ENCODE measurements at places on chromosomes 6 and 20.

GRCh38 chr20:13338097-13338661 is 117.1 kb downstream of the ISM1 start:
- DNase-seq: no peak

- DNase-seq: no peak
Observed at GRCh38 chr20:37911261-37911660, 8.3 kb downstream of the VSTM2L start.

DNA sequence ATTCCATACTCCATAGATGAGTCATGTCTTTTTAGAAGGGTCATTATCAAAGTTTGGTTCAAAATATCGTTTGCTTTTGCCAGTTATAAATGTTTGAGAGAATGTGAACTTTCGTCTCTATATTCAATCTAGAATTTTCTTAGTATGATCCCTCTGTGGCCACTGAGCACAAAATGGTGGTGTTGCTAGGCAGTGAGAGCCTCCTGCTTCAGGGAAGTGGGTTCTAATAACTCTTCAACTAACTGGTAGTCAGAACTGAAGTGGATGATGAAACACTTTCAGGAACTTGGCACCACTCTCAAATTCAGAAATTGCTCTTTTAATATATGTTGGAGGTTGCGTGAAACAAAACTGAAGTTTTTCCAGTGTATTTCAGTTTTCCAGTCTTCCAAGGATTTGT is 125.0 kb upstream of the DOK5 start:
- DNase-seq: peak; percentile 66

GRCh38 chr6:73123632-73124329 is 101.5 kb downstream of the KHDC1L start:
- DNase-seq: no peak

DNA sequence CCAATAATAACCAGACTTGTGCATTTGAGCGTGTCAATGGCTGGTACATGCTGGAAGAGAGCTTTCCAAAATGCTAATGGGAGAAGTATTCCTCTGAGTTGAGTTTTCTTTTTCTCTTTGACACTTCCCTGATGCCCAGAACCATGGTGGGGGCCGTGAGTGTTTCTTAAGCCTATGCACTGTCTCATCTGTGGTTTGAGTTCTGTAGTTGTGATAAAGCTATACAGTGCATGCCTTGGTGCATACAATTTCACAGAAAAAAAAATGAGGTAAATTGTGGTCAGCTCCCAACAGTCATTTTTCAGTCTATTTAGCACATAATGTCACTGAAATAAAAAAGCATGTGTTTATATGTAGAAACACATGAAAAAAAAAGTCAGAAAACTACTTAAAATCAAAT is 204.8 kb downstream of the HDGFL1 start:
- no peak for DNase-seq

- DNase-seq: no peak
Observed at GRCh38 chr20:34243377-34243776, 2.2 kb downstream of the ASIP start.

- no peak for DNase-seq
Observed at GRCh38 chr6:137216106-137216505, 3.1 kb downstream of the IFNGR1 start.

DNA sequence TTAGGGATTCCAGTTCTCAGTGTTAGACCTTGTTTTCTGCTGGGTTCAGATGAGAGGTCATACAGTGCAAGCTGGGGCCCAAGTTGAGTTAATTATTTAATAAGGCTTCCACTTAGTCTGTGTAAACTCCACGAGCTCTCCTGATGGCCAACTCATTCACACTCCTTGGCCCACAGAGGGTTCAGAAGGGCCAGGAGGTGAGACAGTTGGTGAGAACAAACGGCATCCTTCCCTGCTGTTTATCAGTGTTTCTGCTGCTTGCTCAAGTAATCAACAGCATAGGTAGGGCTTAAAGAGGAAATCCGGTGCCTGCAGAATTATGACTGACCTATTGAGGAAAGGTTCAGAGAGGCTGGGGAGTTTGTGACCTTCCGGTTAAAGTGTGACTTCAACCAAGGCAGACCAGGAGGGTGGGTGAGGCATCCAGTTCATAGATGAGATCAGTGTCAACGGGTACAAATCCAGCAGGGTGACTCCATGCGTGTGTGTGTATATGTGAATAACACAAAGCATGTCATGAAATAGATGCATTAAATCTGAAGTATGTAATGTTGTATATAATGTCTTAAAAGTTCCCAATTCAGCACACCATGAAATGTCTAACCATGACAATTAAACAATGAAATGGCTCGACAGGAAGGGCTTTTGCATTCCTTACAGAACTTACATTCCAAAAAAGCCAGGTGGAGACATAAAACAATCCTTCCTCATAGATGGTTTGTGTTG is 37.4 kb upstream of the BCAS1 start:
- DNase-seq: no peak

- DNase-seq: no peak
Observed at GRCh38 chr20:23180451-23180921, 94.4 kb upstream of the CD93 start.

- no peak for DNase-seq
Observed at GRCh38 chr6:73088138-73088813, 137.0 kb downstream of the KHDC1L start.

GRCh38 chr6:33211136-33211535 is 2.8 kb downstream of the RING1 start:
- DNase-seq: no peak

DNA sequence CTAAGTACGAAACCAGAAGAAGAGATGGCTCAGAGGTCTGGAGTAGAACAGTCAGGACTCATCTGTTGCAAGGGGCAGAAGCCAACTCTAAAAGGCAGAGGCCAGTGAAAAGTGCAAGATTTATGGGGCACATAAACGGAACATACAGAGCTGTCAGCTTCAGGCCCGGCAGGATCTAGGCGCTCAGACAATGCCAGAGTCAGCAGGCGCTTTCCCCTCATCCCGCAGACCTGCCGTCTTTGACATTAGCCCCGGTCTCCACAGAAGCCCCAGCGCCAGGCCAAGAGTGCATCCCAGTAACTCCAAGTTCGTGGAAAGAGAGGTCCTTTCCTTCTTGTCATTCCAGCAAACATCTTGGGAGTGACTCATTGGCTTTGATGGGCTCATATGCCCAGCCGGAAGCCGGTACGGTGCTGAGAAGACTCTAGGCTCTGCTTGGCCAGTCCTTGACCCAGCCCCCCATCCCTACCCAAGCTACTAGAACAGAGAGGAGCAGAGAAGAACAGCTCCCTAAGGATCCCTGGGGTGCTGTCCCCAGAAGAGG is 260.9 kb downstream of the TAF4 start:
- no peak for DNase-seq

- DNase-seq: no peak
Observed at GRCh38 chr6:157724138-157724820, 98.8 kb upstream of the SNX9 start.

GRCh38 chr6:108868647-108869046 is 20.4 kb downstream of the ARMC2 start:
- DNase-seq: no peak
